Stimulated activated CD4-positive, alpha-beta T cell treated with anti-CD3 and anti-CD28 coated beads, Interleukin-1b, Interleukin-23, amount 100 ng/mL, for 1 hour (primary cell): ENCODE measurements at places on chromosomes 12 and 14.

DNA sequence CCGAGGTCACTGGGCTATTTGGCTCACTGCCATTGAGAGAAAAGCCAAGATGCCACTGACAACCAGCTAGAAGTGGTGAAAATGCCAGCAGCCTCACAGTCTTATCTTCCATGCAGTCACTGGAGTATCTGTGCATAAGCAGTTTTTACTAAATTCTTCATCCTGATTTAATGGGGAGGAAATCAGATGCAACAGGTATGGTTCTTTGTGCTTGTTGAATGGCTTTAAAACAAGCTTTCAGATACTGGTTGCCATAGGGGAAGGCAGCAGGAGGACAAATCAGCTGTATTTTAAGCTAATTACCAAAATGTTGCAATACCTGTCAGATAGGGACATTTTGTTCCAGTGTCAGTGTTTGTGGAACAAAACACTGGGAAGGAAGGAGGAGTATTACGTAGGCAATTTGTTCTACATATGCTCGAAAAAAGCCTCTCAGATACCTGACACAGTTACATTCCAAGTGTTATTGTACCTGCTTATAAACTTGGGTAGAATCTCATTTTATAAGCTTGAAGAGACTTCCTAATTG lies 54.1 kb upstream of the ARHGAP5 start:
- no peak for DNase-seq

- no peak for DNase-seq
Observed at GRCh38 chr14:32564596-32564995, 235.5 kb downstream of the AKAP6 start.

- no peak for DNase-seq
Observed at GRCh38 chr14:71714225-71714624, 218.0 kb upstream of the RGS6 start.

- no peak for DNase-seq
Observed at GRCh38 chr14:62691647-62692489, 353.4 kb downstream of the KCNH5 start.
